Panc1 (cell line): ENCODE measurements at places on chromosomes 2 and 18. TPM values are rescaled to one million over a fixed set of nuclear protein-coding genes. Genes with fewer than 3 reads are reported as not detected.

DNA sequence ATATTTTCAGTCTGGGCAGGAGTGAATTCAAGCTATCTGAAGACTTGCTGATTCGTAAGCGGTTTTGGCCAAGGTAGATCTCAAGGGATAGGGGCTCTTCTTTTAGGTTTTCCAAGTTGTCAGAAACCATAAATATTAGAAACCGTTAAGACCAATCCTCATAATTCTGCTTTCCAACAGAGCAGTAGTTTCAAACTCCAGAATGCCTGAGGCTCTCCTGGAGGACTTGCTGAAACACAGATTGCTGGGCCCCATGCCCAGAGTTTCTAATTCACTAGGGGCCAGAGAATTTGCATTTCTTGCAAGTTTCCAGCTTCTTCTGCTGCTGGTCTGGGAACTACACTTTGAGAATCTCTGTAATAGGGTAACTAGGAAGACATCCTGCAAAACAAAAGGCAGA, 1855.7 kb upstream of the CELF4 start:
- no peak for DNase-seq

GRCh38 chr2:68088940-68089339, 26.1 kb upstream of the C1D start:
- no peak for DNase-seq

DNA sequence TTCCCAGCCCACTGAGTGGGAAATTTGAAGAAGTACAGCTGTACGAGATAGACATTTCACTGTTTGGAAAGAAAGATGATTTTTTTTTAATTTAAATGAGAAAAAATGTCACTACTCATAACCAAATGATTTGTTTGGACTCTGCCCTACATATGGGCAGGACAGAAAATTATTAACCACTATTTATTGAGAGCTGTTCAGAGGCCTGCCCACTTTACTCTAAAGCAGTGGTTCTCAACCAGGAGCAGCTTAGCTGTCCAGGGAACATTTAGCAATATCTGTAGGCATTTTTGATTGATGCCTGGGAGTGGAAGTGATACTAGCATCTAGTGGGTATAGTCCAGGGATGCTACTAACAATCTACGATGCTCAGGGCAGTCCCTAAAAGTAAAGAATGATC, 13.4 kb upstream of the DTNA start:
- no peak for DNase-seq

The EFHD1 gene
- total RNA-seq, result 73.5 TPM

- no peak for DNase-seq
Measured at GRCh38 chr2:206435742-206436141, 7.6 kb upstream of the ADAM23 start.

The KCNK3 gene
- 32.8 TPM for total RNA-seq

DNA sequence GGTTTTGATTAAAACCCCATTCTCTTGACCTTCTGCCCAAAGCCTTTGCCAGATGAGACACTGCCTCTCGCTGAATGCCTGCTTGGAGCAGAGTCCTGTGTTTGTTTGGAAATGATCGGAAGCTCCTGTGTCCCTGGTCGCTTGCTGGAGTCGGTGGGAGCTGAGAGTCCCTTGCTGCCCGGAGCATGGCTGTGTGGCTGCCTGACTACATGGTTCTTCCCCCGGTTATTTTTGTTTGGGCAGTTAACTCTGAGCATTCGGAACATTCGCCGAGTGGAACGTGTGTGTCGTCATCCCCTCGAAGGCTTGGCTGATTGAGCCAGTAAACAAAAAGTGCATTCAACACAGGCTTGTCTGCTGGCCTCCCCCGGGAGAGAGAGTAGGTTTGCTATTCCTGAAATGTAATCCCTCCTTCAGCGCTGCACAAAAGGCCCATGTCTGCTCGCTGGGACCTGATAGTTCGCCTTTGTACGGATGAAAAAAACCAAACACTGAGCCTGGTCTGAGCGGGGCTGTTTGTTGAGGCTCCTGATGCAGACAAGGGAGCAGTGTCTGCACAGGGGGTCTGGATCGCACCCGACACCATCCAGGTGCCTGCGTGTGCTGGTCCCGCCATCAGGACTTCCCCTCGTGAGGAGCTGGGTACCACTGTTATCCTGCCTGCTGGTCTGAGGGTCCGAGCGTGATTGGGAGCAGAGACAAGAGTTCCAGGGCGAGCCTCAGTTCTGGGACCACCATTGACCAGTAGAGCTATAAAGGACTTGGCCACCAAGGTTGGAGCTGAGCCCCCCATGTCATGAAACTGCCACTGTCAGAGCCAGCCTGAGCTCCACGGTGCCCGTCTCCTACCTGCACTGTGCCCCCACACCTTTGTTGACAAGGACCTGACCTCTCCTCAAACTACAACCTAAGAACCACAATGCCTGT, 83.8 kb downstream of the AGAP1 start:
- DNase-seq, result no peak

DNA sequence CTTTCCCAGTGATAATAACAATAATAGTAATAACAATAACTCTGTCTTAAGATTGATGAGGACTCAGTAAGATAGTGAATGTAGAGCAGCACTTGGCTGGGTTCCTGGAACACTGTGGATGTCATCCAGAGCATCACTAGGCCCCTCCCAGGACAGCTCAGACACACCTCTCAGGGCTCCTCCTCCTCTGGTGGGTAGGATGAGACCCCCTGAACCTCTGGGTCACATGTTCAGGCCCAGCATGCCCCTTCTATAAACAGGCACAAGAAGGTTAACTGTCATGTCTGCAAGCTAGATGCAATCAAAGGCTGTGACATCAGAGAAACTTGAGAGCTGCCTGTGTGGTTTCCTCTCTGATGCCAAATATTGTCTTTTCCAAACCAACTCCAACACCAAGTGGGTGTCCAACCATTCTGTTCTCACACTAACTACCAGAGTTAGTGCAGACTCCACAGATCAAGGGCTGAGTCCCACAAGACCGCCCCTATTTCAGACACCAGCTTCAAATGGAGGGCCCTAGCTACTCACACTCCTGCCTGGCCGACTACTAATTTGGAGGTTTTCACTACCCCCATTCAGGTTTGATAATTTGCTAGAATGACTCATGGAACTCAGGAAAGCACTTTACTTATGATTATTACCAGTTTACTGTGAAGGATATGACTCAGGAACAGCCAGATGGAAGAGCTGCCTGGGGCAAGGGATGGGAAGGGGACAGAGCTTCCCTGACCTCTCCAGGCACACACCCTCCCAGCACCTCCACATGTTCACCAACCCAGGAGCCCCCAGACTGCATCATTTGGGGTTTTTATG, 46.4 kb upstream of the BZW1 start:
- DNase-seq, result peak; percentile 91

- DNase-seq, result no peak
Measured at GRCh38 chr2:219228911-219229304, 528 bp downstream of the ATG9A start.

The CFAP53 gene
- total RNA-seq, result 0.23 TPM

The POMC gene
- not detected for total RNA-seq

The LGALSL gene
- 5.3 TPM for total RNA-seq

DNA sequence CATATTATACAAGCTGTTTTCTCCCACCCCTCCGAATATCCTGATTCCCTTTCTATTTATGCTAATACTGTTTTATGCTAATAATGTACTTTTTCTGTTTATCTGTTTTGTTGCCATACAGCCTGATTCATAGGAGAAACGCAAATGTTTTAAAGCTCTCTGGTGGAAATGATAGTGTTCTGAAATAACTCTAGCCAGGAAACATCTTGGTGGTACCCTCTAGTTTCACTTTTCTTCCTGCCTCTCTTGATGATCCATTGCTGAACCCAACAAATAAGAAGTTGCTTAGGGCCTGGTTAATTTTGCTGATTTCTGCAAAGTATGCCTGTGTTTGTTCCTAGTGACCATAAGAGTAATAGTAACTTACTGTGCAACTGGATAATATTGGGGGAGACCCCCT, 148.4 kb upstream of the KCTD1 start:
- no peak for DNase-seq

DNA sequence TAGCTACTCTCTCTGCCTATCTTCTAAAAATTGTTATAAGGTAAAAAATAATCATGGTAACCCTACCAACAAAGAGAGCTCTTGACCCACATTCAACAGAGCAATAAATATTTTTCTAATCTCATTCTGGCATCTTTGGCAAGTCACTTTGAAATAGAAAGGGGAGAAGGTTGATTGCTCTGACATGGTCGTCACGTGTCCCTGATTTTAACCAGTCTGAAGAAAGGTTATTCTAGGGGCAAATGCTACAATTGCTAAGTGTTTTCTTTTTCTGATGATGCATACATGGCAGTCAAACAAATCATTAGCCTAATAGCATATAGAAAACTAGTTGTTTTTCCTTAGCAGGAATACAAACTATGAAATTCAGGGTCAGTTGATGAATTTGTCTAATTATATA, 153.3 kb upstream of the MAP3K20 start:
- DNase-seq, result no peak

The RAPH1 gene
- total RNA-seq, result 31.4 TPM

- no peak for DNase-seq
Measured at GRCh38 chr2:19653509-19653908, 248.3 kb downstream of the TTC32 start.

The DIPK1C gene
- total RNA-seq, result 0.26 TPM

- DNase-seq, result no peak
Measured at GRCh38 chr2:40164736-40165508, 287.0 kb downstream of the SLC8A1 start.

GRCh38 chr2:160492401-160493226, 993 bp downstream of the RBMS1 start:
- DNase-seq, result no peak

DNA sequence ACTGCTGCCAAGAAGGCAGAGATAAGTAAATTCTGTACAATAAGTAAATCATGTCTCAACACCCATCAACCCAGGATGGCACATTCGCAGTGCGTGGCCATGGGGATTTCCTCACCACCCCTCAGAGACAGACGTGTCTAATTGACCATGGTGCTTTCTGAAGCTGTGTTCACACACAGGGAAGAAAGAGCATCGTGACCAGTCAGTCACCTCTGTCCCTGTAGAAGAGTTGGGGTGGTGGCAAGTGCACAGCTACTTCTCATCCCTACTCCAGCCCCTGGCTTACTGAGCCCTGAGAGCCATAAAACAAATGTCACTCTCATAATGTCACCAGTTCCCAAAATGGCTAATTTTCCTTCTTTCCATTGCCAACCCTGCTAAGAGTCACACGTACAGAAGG, 31.3 kb upstream of the MLPH start:
- no peak for DNase-seq

- no peak for DNase-seq
Measured at GRCh38 chr18:1270081-1270480, 365.4 kb downstream of the ADCYAP1 start.

DNA sequence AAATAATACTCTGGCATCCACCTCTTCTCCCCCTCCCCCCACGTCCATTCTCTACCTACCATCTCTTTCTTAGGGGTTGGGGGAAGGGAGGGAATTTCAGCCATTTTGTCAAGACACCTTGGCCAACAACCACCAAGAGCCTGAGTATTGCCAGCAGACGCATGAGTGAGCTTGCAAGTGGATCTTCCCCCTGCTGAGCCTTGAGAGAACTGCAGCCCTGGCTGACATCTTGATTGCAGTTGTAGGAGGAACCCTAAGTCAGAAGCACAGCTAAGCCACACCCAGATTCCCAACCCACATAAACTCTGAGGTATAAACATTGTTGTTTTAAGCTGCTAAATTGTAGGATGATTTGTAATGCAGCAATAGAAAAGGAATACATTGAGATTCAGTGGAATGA, 165.6 kb downstream of the TMEFF2 start:
- DNase-seq, result no peak

- DNase-seq, result no peak
Measured at GRCh38 chr2:88180605-88181240, 10.6 kb downstream of the THNSL2 start.

The METTL8 gene
- total RNA-seq, result 27.7 TPM

GRCh38 chr2:166458674-166459073, 35.4 kb downstream of the SCN7A start:
- no peak for DNase-seq

The STPG4 gene
- 0.36 TPM for total RNA-seq

DNA sequence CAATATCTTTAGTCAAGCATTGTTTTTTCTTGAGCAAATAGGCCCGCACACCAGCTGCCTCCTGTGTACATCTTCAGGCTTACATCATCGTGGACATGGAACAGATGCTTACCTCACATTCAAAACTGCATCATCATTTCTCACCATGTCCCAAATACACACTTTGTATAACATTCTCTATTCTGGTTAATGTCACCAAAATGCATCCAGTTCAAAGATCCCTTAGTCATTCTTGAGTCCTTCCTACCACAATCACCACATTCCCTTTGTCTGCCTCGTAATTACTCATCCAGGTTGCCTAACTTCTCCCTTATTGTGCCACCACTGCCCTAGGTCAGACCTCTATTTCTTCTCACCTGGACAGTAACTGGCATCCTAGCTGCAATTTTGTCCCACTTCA, 373.7 kb upstream of the GALNT5 start:
- no peak for DNase-seq
